Adipocyte (in vitro differentiated cells): ENCODE measurements at places on chromosomes 12 and 14.

DNA sequence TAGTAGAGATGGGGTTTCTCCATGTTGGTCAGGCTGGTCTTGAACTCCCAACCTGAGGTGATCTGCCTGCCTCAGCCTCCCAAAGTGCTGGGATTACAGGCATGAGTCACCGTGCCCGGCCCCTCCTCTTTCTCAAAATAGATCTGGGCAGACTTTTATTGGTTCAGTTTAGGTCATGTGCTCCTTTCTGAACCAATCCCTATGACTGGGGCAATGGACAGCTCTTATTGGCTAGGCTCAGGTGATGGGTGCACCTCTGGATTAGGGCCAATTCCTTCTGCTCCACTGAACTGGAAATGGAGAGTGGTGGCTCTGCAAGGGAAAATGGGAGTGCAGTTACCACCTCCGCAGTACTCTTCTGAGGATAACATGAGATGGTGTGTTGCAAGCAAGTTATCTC, 6.2 kb upstream of the ATP6V0A2 start:
- no peak for DNase-seq

DNA sequence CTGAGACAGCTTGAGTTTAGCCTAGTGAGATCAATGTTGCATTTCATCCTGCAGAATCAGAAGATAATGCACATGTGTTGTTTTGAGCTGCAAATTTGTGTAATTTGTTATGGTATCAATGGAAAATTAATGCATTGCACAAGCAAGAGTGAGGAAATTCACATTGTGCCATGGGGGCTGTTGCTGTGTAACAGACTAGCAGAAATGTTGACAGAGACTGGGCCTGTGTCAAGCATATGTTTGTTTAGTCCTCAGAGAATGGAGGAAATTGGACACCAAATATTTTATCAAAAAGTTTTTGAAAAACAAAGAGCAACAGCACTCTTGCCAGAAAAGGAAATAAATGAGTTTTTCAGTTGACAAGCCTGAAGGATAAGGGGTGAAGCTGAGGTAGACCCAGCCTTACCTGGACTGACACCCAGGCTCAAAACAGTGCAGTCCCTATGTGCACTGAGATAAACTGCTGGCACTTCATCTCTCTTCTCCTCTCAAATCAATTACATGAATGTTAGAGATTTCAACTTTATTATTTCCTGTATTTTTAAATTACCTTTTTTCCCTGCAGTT, 1150.0 kb downstream of the FSCB start:
- no peak for DNase-seq

- DNase-seq, result peak; percentile 31
Observed at GRCh38 chr12:112716099-112717093, 75.2 kb upstream of the RPH3A start.

GRCh38 chr12:26017484-26018211, 59.2 kb downstream of the RASSF8 start:
- peak; percentile 57 for DNase-seq

GRCh38 chr12:52244615-52244994, 11.6 kb downstream of the KRT7 start:
- peak; percentile 40 for DNase-seq
